ENCODE measurements at places on chromosomes 2 and 18. TPM values are rescaled to one million over a fixed set of nuclear protein-coding genes. Genes with fewer than 3 reads are reported as not detected.

Gene TLX2
- 0.06 TPM for total RNA-seq

Gene FTCDNL1
- 0.53 TPM for total RNA-seq

Gene PKDCC
- 35.9 TPM for total RNA-seq

Gene GDF7
- total RNA-seq: 1.3 TPM

Gene PTPN4
- total RNA-seq: 21.1 TPM

Gene SPATA3
- total RNA-seq: not detected

Gene CDH20
- not detected for total RNA-seq

Gene HNMT
- 90.6 TPM for total RNA-seq

Gene ANKRD29
- 4.9 TPM for total RNA-seq

Data from aortic smooth muscle cell (primary cell).